ENCODE measurements at places on chromosomes 11 and 22. TPM values are rescaled to one million over a fixed set of nuclear protein-coding genes. Genes with fewer than 3 reads are reported as not detected.

Gene DCDC1
- total RNA-seq, result under 0.01 TPM

Gene TBX1
- total RNA-seq, result 27.4 TPM

Gene GLYAT
- total RNA-seq, result not detected

Gene RAB3IL1
- 2.0 TPM for total RNA-seq
